ENCODE measurements at places on chromosomes 6 and 20.

GRCh38 chr20:19924255-19924654 lies 92.9 kb upstream of the NAA20 start:
- no peak for DNase-seq

GRCh38 chr6:162728706-162729105 lies 932 bp downstream of the PACRG start:
- no peak for DNase-seq

- DNase-seq: peak; percentile 27
These were observed 12.4 kb upstream of the GMEB2 start for GRCh38 chr20:63639093-63639975.

GRCh38 chr6:150032598-150032997 lies 7.3 kb upstream of the RAET1L start:
- no peak for DNase-seq

DNA sequence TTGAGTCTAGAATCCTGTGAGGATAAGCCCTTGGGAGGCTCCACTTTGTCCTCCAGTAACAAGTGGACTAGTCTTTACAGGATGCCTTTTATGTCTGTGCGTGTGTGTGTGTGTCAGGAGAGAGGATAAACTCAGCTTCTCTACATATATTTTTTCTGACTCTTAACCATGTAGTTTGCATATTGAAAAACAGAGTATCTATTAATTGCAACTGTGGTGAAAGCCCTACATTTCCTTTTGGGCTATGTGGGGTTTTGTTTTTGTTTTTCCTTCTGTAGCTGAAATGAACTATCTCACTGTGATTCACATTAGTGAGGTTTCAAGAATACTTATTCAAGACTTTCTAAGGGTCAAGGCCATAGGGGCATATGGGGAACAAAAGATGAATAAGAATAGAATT lies 17.7 kb downstream of the TPBG start:
- no peak for DNase-seq

DNA sequence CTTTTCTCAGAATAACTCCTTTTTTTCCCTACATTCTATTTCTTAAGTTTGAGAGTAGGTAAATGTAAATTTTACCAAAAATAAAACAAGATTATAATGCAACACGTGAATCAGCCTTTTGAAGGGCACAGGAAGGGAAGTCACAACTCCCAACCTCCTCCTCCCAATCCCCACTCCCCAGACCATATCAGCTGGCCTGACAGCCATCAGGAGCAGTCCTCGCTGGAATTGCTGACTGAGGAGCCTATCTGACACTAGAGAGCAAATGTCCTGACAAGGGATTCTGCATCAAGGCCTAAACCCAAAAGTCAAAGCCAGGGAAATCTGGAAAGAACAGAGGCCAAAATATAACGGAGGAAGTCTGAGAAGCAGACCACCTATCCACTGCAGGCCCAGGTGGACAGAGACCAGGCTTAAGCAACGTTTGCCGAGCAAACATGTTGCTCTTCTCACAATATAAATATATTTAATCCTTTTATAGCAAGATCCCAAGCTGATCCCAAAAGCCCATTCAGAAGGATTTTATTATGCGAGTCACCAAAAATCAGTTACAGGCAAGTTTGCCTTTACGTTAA lies 2.5 kb downstream of the RRAGD start:
- no peak for DNase-seq

DNA sequence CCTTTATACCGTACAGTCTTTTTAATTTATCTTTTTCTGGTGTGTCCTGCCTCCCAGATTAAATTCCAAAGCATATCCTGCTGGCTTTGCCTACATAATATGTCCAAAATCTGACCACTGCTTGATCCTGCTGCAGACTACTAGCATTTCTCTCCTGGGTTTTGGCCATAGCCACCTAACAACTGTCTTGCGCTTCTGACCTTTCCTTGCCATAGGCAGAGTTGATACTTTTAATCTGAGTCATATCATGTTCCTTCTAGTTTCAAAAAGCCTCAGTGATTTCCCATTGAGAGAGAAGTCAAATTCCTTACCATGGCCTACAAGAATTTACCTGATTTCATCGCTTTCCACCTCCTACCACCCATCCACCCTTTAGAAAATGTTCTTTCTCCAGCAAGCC lies 104.8 kb downstream of the BCKDHB start:
- DNase-seq: no peak

GRCh38 chr6:43263314-43264178 lies 20.3 kb downstream of the TTBK1 start:
- peak; percentile 63 for DNase-seq

- DNase-seq: no peak
These were observed 210.4 kb downstream of the GMDS start for GRCh38 chr6:2035046-2035445.

GRCh38 chr20:24792641-24793495 lies 156.2 kb upstream of the CST7 start:
- no peak for DNase-seq

DNA sequence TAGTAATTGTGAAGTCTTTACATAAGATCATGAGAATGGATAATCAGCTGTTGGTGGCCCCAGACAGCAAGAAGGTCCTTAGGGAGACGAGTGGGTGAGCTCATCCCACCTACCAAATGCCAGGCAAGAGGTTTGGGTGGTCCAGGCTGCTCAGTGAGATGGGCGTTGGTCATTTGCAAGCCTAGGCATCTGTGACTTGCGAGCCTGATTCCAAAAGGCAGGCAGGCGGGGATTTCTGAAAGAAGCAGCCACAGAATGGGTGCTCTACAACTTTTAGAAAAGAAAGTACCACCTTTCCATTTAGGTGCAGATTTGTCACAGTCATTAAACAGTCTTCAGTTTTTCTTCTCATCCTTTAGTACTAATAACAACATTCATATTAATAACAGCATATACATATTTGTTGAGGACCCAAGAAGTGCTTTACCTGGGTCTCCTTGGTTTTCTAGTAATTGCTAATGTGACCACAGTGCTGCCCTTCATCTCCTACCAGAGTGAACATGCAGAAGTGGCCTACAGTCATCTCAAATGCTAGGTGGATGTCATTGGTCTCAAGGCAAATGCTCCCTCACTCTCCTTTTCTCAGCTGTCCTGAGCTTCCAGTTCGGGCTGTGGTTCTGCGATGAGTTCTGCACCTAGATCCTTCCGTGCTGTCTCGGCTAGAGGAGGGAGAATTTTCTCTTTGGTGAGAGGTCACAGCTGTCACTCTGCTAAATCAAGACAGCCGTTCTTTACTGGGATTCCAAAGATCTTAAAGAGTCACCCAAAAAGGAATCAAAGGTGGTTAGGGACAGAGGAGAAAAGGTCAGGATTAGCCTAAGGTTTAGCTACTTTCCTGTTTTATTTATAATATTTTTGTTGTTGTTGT lies 2.7 kb downstream of the WRNIP1 start:
- DNase-seq: no peak

DNA sequence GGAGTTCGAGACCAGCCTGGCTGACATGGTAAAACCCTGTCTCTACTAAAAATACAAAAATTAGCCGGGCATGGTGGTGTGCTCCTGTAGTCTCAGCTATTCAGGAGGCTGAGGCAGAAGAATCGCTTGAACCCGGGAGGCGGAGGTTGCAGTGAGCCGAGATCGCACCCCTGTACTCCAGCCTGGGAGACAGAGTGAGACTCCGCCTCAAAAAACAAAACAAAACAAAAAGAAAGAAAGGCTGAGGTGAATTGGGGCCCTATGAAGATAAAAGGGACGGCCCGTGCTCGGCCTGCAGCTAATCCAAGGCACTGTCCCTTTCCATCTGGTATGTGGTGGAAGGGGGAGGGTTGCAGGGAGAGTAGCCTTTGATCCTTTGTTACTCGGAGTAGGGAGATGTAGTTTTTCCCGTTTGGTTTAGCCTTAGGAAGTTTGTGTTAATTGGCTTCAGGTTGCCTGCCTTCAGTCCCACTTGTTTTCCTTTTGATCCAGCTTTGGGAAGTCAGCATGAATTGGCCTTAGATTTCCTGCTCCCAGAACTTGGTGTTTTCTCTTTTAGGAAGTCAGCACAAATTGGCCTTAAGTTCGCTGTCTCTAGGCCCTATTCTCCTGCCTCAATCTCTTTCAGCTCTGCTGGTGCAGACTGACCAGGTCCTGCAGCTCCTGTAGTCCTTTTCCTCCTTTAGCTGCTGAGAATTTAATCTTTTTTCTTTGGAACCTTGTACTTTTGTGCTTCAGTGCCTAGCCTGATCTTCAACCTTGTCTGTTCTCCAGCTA lies 36.1 kb upstream of the PAQR8 start:
- no peak for DNase-seq

DNA sequence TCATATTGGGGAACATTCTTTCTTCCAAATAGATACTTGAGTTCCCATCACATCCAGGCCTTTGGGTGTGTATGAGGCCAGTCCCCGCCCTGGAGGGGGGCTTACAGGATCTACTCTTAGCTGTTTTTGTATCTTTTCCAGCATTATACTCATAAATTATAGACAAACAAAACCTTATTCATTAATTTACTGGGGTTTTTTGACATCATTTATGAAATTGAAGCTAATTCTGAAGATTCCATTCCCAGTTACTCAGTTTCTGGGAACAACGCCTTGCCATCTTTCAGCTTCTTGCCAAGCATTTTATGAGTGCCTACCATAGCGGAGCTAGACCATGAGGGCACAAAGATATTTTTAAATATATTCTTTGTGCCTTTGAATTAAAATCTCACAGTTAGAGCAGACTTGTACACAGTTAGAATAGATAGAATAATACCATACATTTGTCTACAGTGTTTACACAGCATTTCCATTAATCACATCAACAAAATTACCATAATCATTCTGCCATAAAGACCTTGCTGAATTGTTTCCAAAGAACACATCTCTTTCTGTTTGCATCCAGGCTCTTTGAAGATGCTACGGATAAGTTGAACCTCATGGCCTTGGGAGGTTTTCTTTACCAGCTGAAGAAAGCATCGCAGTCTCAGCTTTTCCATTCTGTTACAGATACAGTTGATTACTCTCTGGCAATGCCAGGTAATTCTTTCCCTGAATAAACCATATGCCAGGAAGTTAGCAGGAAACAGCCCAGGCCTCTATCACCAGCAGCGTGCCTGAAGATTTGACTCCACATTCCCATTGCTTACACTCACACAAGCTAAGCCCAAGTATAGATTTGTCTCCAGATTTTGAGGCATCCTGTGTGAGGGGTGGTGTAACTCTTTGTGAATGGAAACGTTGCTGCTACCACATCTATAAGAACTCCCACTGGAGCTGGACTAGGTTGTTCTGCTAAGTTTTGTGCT lies 75.4 kb upstream of the PBOV1 start:
- no peak for DNase-seq

DNA sequence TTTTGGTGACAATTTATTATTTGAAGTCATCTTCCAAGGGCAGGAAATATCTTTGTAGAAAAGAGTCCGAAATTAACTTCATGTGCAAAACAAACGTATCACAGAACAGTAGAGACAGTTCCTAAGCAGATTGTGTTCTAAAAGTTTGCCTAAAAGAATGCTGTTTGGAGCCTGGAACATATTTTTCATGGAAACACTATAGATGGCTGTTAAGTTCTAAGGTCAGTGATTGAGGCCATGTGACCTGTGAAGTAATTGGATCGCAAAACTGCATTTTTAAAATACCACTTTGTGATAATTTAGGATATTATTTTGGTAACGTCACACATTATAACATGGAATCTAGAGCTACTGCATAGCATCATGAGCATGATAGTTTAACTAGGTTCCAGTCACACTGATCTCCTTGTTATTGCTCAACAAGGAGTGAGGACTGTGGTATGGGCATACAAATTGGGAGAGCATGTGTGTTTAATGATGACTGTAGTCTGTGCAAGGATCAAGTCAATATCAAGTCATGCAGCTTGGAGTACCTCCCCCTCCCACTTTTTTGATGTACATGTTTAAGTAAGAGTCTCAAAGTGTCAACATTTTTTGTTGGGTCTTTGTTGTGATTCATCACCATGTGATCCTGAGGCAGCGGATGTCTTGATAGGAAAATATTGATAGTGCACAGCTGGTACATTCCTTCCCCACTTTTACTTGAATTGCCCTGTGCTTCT lies 609.3 kb upstream of the CITED2 start:
- no peak for DNase-seq

GRCh38 chr20:38957915-38958485 lies 4.1 kb upstream of the DHX35 start:
- no peak for DNase-seq

Measured in GDM1 (cell line).